ENCODE measurements at places on chromosomes 2 and 18. TPM values are rescaled to one million over a fixed set of nuclear protein-coding genes. Genes with fewer than 3 reads are reported as not detected.

Gene CELF4
- total RNA-seq: not detected

Gene NOSTRIN
- total RNA-seq: not detected

Gene RIOK3
- total RNA-seq: 63.4 TPM

Gene EIF4E2
- total RNA-seq: 59.9 TPM

Gene MARCO
- not detected for total RNA-seq

GRCh38 chr18:286515-287310, 18.9 kb upstream of the THOC1 start:
- H3K27ac ChIP-seq: no peak overlapping the region
- H3K36me3 ChIP-seq: no peaks in the 10 kb centered on the region
- no peak overlapping the region for H3K4me3 ChIP-seq
- peaks cover 2% of the 10 kb centered on the region for H3K4me1 ChIP-seq

DNA sequence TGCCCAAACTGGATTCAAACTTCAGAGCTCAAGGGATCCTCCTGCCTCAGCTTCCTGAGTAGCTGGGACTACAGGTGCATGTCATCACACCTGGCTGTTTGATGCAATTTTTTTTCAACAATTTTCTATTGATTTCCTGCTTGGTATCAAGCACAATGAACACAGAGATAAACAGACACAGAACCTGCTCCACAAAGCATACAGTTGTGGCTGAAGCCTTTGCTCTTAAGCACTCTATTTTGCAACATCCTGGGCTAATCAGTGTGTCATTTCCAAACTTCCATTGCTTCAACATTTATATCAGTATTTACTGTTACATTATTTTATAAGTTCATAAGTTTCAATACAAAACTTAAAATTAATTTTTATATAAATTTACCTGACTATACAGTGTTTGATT, 79.4 kb downstream of the NEB start:
- H3K4me3 ChIP-seq: no peak overlapping the region
- no peak overlapping the region for H3K27ac ChIP-seq
- no peaks in the 10 kb centered on the region for H3K4me1 ChIP-seq
- peaks cover 3% of the 10 kb centered on the region for H3K27me3 ChIP-seq
- no peaks in the 10 kb centered on the region for H3K36me3 ChIP-seq
- DNase-seq: no peak

GRCh38 chr2:200337621-200338020, 31.1 kb downstream of the SPATS2L start:
- no peak overlapping the region for H3K4me3 ChIP-seq
- no peak overlapping the region for H3K27ac ChIP-seq
- no peaks in the 10 kb centered on the region for H3K27me3 ChIP-seq
- peaks cover 24% of the 10 kb centered on the region for H3K4me1 ChIP-seq

DNA sequence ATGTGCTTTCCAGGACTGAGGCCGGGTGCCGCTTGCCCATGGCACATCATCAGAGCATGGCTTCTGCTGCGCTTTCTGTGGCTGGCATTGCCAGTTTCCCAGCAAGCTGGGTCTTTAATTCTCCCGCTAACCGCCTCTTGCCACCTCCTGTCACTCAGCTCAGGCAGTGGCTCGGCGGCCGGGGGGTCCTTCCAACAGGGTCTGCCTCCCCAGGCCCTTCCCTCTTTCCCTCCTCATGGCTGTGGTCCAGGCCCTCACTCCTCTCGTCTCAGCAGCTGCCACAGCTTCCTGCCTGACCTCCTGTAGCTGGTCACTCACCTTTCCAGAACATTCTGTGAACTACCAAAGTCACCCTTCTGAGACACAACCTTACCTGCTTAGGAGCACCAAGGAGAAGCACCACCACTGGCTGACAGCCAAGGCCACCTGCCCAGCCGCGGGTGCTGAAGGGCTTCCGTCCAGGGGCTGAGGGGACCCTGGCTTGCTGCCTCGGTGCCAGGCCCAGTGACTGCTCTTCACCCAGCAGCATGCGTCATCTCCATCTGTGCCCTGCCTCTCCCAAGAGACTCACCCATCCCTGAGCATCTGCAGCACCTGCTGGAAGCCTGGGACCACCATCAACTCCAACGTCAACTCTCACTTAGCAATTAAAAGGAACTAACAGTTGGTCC, 22.6 kb downstream of the CHMP1B start:
- no peak overlapping the region for H3K4me3 ChIP-seq
- H3K36me3 ChIP-seq: peaks cover 2% of the 10 kb centered on the region
- H3K27ac ChIP-seq: no peak overlapping the region
- DNase-seq: no peak
- H3K4me1 ChIP-seq: peaks cover 2% of the 10 kb centered on the region

- no peak for DNase-seq
- H3K4me1 ChIP-seq: peaks cover 2% of the 10 kb centered on the region
- H3K36me3 ChIP-seq: peaks cover 4% of the 10 kb centered on the region
- H3K27me3 ChIP-seq: no peaks in the 10 kb centered on the region
- no peak overlapping the region for H3K4me3 ChIP-seq
These were observed 25.2 kb downstream of the RTN4 start for GRCh38 chr2:55025082-55025481.

GRCh38 chr2:230886671-230887071, 21.9 kb downstream of the ITM2C start:
- H3K27ac ChIP-seq: no peak overlapping the region
- peaks cover 22% of the 10 kb centered on the region for H3K4me1 ChIP-seq
- DNase-seq: no peak
